Activated T-cell treated with anti-CD3 and anti-CD28 coated beads for 24 hours (primary cell): ENCODE measurements at places on chromosomes 11 and 22.
A peak's percentile ranks its signal among the peaks of the same experiment; 100 is the strongest.

- DNase-seq: no peak
These were observed 6.0 kb downstream of the KCNK7 start for GRCh38 chr11:65589444-65590239.

DNA sequence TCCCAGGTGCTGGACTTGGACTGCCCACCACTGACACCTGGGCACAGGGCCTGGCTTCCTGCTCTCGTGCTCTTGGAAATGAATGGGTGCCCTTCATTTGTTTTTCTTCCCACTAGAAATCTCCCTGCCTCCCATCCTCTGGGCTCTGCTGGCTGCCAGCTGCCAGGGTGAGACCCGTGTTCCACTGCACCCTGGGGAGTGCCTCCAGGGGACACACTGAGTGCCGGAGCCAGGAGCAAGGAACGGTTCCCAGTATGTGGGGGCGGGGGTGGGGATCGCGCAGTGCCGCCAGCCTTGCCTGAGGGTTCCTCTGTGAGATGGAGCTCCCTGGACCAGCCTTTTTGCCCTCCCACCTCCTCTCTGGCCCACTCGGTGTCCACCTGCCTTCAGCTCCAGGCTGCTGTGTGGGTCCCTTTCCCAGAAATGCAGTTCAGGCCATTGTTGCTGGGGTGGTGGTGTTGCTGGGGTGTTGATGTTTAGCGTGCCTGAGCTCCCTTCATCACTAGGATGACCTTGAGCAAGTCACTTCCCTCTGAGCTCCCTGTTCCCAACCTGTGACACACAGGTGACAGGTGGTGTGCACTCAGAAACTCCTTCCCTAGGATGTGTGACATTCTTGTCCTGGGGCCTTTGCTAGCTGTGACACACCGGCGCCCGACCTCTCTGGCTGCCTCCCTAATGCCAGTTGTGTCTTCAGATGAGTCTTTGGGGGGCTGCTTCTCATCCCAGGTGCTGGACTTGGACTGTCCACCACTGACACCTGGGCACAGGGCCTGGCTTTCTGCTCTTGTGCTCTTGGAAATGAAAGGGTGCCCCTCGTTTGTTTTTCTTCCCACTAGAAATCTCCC, 72.1 kb downstream of the MED15 start:
- DNase-seq: no peak

- no peak for DNase-seq
These were observed 311.9 kb downstream of the GUCY1A2 start for GRCh38 chr11:106706355-106706754.

- DNase-seq: no peak
These were observed 141.2 kb downstream of the MN1 start for GRCh38 chr22:27660306-27660705.

GRCh38 chr11:66239998-66240780, 28.2 kb upstream of the RAB1B start:
- DNase-seq: no peak

- no peak for DNase-seq
These were observed 1.8 kb downstream of the GAS2L1 start for GRCh38 chr22:29308148-29308790.

DNA sequence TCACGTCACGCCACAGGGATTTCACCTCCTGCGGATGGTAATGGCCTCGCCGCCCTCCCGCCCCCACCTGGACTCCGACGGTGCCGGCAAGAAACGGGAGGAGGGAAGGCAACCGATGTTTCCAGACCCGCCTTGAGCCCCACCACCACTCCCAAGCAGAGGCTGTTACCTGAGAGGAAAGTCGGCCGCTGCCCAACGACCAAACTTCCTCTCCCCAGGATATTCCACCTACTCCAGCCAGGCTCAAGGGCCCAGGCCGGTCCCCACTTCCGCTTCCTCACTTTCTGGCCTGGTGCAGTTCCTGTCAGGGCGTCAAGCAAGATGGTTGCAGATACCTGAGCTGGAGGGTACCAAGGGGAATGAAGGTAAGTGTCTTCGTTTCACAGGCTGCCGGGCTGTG, at the start of gene ENTHD1:
Gene ENTHD1 (minus strand): TSS at position 235 of the 400 bp plus-strand sequence. CDS start 6,012 bp downstream, outside the sequence.
- no peak for DNase-seq

DNA sequence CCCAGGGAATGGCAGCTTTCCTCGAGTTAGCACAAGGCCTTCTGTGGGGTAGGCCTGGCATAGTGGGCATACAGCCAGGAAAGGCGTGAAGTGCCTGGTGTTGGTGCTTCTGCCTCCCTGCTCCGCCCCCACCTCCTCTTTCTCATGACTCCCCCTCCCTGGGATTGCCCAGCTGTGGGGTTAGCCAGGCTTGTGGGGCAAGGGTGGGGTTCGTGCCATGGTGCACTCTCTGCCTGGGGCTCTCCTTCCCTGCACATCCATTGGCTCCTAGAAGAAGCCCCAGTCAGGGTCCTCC, 236.8 kb upstream of the NCAM1 start:
- no peak for DNase-seq

- no peak for DNase-seq
These were observed 16.2 kb downstream of the CBL start for GRCh38 chr11:119222308-119222707.

DNA sequence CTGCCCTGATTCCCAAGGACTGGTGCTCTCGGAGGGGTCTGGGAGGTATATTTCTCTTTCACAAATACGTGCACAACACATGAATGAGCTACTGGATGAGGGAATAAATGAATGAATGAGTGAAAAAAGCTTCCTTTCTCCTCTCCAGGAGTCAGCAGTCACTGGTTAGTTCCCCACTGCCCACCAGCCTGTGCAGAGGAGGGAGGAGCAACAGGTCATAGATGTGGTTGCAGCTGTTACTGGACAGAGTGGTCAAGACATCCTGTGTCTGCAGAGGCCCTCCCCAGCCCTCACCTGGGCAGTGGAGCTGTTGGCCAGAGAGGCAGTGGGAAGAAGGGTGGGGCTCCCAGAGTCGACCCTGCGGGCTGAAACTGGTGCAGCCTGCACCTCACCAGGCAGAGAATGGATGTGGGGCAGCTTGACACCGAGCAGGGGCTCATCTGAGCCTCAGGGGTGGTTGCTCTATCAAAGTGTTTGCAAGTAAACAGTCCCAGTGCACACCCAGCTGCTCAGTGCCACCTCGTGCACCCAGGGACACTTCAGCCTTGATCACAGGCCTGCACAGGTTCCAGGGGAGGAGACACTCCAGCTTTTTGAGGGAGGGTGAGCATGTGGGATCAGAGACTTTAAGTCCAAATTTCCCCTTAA, 1.4 kb upstream of the VPREB1 start:
- DNase-seq: no peak

DNA sequence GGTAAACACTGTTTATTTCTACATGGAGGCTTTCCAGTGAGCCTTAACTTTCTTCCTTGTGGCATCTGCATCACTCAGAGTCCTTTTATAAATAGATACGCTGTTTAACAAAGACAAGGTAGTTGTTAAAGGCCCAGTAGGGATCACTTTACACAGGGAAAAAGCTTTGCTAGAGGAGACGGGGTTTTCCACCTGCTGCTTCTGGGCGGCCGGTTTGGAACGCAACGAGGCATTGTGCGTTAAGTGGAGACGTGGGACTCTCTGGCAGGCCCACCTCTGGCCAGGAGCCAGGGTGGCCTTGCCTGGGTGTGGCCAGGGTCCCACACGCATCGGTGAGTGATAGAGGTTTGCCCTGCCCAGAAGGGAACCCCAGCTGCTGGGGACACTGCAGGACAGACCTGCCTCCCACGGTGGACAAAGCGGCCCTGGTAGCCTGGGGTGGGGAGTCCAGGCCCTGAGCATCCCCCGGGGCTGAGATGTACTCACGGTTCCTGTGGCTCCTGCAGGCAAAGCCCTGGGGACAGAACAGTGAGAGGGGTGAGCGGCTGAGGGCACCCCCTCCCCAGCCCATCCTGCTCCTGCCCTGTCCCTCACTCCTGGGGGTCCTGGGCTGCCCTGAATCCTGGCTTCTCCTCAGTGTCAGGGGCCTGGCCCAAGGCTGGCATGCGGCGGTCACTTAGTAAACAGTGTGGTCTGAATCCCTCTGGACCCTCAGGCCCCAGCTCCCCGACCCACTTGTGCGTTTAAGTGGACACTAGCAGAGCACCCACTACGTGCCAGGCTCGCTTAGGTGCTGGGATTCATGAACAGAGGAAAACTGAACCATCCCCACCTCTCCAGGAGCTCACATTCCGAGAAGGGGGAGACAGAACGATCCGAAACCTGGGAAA, 4.2 kb downstream of the IL17REL start:
- no peak for DNase-seq

- DNase-seq: no peak
These were observed 64.5 kb downstream of the BARX2 start for GRCh38 chr11:129440028-129440713.

GRCh38 chr11:6625156-6625831, 6.1 kb upstream of the TPP1 start:
- no peak for DNase-seq

- no peak for DNase-seq
These were observed 13.5 kb downstream of the ZBED5 start for GRCh38 chr11:10844356-10844755.

GRCh38 chr11:115222218-115222862, 281.9 kb downstream of the CADM1 start:
- no peak for DNase-seq

- DNase-seq: no peak
These were observed 99.1 kb upstream of the CHRM4 start for GRCh38 chr11:46490666-46491065.

DNA sequence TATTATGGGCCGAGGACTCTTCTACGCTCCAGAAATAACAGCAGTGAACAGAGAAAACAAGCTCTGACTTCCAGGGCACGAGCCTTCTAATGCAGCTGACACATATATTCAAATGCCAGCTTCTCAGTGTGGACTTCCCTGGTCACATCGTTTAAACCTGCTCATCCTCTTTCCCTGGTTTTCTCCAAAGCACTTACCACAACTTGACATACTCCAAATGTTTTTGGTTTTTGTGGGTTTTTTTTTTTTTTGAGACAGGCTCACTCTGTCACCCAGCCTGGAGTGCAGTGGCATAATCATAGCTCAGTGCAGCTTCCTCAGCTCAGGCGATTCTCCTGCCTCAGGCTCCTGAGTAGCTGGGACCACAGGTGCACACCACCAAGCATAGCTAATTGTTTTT, 105.5 kb downstream of the MICAL3 start:
- no peak for DNase-seq

DNA sequence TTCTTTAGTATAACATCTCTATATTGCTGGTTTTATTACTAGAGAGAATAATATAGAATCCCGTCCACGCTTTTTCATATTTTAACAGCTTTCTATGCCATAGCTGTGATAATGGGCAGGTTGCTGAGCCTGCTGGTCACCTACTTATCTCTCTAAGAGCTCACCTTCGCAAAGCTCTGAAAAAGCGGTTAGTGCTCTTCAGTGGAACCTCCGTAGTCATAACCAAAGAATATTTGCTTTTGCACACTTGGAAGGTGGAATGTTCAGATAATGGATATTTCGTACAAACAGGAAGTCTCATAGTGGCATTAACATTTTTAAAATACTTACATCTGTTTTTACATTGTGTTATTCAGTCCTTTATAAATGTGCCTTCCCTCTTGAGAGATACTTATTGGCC, 388.9 kb upstream of the ANO3 start:
- DNase-seq: no peak

GRCh38 chr11:118193910-118194566, 17.6 kb upstream of the SCN2B start:
- no peak for DNase-seq

GRCh38 chr11:16806791-16807190, 68.3 kb downstream of the C11orf58 start:
- no peak for DNase-seq

- peak; percentile 57 for DNase-seq
These were observed 15.0 kb downstream of the RHOD start for GRCh38 chr11:67071420-67072284.

GRCh38 chr22:46588279-46589140, 31.7 kb upstream of the GRAMD4 start:
- no peak for DNase-seq

DNA sequence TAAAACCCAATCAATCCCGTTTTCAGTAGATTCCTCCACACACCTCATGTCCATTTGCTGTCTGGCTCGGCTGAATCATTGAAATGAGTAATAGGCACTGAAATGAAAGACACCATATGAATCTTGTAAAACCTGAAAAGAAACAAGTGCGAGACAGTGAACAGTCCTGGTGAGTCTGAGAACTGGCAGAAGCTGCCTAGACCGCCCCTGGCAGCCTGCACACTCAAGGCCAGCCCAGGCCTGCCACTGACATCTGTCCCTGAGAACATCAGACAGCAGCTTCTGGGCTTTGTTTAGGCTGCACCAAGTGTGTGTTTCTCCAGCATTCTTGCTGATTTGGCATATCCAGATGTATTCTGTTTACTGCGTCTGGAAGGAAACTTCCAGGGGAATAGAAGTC, 44.8 kb downstream of the ENDOD1 start:
- no peak for DNase-seq

GRCh38 chr11:33646168-33646567, 54.5 kb downstream of the C11orf91 start:
- no peak for DNase-seq

- no peak for DNase-seq
These were observed 50.0 kb downstream of the PIK3C2A start for GRCh38 chr11:17157761-17158160.

DNA sequence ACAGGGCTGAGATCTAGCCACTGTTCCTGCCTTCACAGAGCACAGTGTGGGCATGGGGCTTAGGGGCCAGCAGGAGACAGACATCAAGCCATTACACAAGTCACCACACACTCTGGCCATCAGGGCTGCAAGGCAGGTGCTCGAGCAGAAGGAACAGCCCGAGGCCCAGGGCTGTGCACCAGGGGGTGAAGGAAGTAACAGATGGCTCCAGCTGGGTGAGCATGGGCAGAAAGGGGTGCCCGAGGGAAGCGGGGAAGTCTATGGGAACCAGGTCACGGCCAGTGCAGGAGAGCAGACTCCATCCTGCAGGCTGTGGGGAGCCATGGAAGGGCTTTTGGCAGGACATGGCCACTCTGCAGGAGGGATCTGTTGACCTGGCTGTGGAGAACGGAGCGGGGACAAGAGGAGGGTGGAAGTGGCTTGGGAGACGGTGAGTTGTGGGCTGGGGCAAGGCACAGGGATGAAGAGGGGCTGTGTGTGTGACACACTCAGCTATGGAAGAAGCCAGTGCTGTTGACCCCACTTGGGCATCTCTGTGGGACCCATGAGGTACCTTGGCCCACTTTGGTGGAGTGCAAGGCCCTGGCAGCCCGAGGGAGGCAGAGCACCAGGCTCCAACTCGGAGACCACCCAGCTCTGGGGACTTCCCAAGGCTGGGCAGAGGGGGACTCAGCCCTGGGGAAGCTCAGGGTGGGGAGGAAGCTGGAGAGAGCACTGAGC, 3.6 kb downstream of the C11orf68 start:
- no peak for DNase-seq

GRCh38 chr11:130202818-130203689, 43.5 kb downstream of the ST14 start:
- DNase-seq: no peak

- no peak for DNase-seq
These were observed 23.2 kb downstream of the MFNG start for GRCh38 chr22:37462983-37463382.

- DNase-seq: no peak
These were observed 242.1 kb downstream of the LUZP2 start for GRCh38 chr11:24738972-24739371.

- peak; percentile 56 for DNase-seq
These were observed 13.2 kb downstream of the OTUB1 start for GRCh38 chr11:63999349-64000025.
